Transverse colon (tissue), 4 donors: ENCODE measurements at places on chromosomes 11 and 22. TPM values are rescaled to one million over a fixed set of nuclear protein-coding genes. Genes with fewer than 3 reads are reported as not detected.
A peak's percentile ranks its signal among the peaks of the same experiment; 100 is the strongest.

DNA sequence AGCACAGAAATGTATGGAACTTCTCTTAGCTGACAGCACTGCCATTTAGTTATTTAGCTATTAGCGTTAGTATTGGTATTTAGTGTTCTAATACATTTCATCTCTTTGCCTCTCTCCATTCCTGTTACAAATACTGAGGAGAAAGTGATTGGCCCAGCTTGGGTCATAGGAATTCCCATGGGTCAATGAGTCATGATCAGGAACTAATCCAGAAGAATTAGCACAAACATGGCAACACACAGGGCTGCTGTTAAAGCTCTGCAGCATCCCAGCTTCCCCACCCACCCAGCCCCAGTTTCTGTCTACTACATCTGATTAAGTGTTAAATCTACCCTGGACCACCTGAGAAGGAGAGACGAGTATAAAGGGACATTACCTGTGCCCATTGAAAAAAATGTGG is 36.1 kb downstream of the PDGFD start:
- no peak overlapping the region for H3K4me3 ChIP-seq
- no peak for DNase-seq
- no peak overlapping the region for H3K27ac ChIP-seq
- no peaks in the 10 kb centered on the region for H3K27me3 ChIP-seq
- H3K36me3 ChIP-seq, result no peaks in the 10 kb centered on the region

SOX6 gene
- 8.3 TPM for total RNA-seq

- no peaks in the 10 kb centered on the region for H3K27me3 ChIP-seq
- peaks cover 84% of the 10 kb centered on the region for H3K4me1 ChIP-seq
- peak overlapping the region; percentile 72 for H3K4me3 ChIP-seq
- DNase-seq, result peak; percentile 14
- H3K27ac ChIP-seq, result peak overlapping the region; percentile 99
Measured at GRCh38 chr22:46055911-46056545, 79.1 kb upstream of the WNT7B start.

DNA sequence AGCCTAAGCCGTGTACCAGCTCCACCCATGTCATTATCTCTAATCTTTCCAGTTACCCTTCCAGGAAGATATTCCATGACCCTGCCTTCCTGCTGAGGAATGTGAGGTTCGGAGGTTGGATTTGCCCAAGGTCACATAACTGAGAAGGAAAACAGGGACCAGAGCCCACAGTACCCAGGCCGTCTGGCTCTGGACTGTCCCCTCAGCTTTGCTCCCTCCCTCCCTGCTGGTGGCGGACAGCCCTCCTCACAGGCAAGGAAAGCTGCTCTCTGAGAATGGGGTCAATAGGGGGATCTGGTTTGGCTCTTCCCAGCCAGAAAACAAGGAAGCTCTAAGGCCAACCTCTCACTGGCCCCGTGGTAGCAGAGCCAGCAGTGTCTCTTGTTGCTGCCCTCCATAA is 63.3 kb downstream of the SYN3 start:
- no peaks in the 10 kb centered on the region for H3K27me3 ChIP-seq
- H3K4me3 ChIP-seq, result no peak overlapping the region
- no peak overlapping the region for H3K27ac ChIP-seq
- no peak for DNase-seq

- no peaks in the 10 kb centered on the region for H3K36me3 ChIP-seq
- H3K4me1 ChIP-seq, result peaks cover 95% of the 10 kb centered on the region
- H3K4me3 ChIP-seq, result no peak overlapping the region
- peak overlapping the region; percentile 100 for H3K27ac ChIP-seq
- no peaks in the 10 kb centered on the region for H3K27me3 ChIP-seq
Measured at GRCh38 chr11:118913411-118914125, 12.2 kb downstream of the BCL9L start.

DNA sequence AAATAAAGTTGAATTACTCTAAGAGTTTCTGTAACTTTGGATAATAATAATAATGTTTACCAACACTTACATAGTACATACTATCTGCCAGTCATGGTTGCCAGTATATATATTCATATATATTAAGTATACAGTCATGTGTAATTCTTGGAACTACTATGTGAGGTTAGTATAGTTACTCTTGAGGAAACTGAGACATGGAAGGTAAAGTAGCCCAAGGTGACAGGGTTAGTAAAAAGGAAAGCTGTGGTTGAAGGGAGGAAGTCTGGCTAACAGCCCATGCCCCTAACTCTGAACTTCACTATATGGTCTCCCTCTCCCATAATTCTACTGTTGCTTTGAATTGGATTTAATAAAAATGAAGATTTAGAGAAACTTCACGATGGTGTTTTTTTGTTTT is 24.9 kb downstream of the FDX1 start:
- H3K4me3 ChIP-seq, result no peak overlapping the region
- no peaks in the 10 kb centered on the region for H3K27me3 ChIP-seq
- H3K4me1 ChIP-seq, result no peaks in the 10 kb centered on the region
